Foreskin keratinocyte (primary cell): ENCODE measurements at places on chromosomes 2 and 18. TPM values are rescaled to one million over a fixed set of nuclear protein-coding genes. Genes with fewer than 3 reads are reported as not detected.

Gene TRIM54
- not detected in 2 replicates for total RNA-seq

Gene CD8B2
- total RNA-seq: not detected in 2 replicates

Gene PARD3B
- total RNA-seq: 1.5 and 1.7 TPM in 2 replicates

Gene SKOR2
- total RNA-seq: not detected in 2 replicates

Gene ALPG
- total RNA-seq: not detected in 2 replicates

Gene PLEKHH2
- total RNA-seq: 0.85 and 1.2 TPM in 2 replicates

Gene POTEJ
- not detected in 2 replicates for total RNA-seq

Gene EIF2AK3
- 16.6 and 17.8 TPM in 2 replicates for total RNA-seq

Gene SEPTIN10
- total RNA-seq: 93.4 and 100 TPM in 2 replicates
